A549 treated with Mapracorat at 1 μM for 4 hours (cell line): ENCODE measurements at places on chromosomes 16 and 17. TPM values are rescaled to one million over a fixed set of nuclear protein-coding genes. Genes with fewer than 3 reads are reported as not detected.

Gene MT1F
- total RNA-seq, result 17.4 to 29.3 TPM (median 19.9 TPM) in 5 replicates

Gene BIRC5
- total RNA-seq, result 102 to 105 TPM (median 103 TPM) in 5 replicates

Gene CES3
- 2.3 to 3.6 TPM (median 2.4 TPM) in 5 replicates for total RNA-seq

Gene CACNG1
- not detected in 5 replicates for total RNA-seq

Gene KRTAP17-1
- not detected in 5 replicates for total RNA-seq

Gene SKAP1
- 0.45 TPM in 1 of 5 replicates, not detected in the others for total RNA-seq

Gene TOX3
- total RNA-seq, result 0.11 to 0.42 TPM (median 0.27 TPM) in 5 replicates

Gene PPM1E
- 0.02 to 0.08 TPM (median 0.05 TPM) in 5 replicates for total RNA-seq

Gene KRTAP4-12
- not detected in 5 replicates for total RNA-seq

Gene DPEP3
- total RNA-seq, result not detected in 5 replicates

Gene NPIPB9
- total RNA-seq, result 0.88 to 2.5 TPM (median 1.5 TPM) in 5 replicates

Gene TPSG1
- not detected in 5 replicates for total RNA-seq

Gene TNFSF13
- total RNA-seq, result 0.70 to 1.2 TPM (median 1.0 TPM) in 5 replicates

Gene MRPS23
- total RNA-seq, result 163 to 240 TPM (median 179 TPM) in 5 replicates

Gene CCR7
- 0.94 to 1.3 TPM (median 1.2 TPM) in 5 replicates for total RNA-seq

Gene C16orf96
- total RNA-seq, result 0.03 to 0.06 TPM (median 0.05 TPM) in 3 of 5 replicates, not detected in the others

Gene DHRS7C
- not detected in 5 replicates for total RNA-seq

Gene VPS35
- 79.3 to 86.3 TPM (median 81.3 TPM) in 5 replicates for total RNA-seq

Gene METRNL
- 25.0 to 36.6 TPM (median 33.5 TPM) in 5 replicates for total RNA-seq

Gene ANKRD40CL
- not detected in 5 replicates for total RNA-seq

Gene SMIM36
- not detected in 5 replicates for total RNA-seq

Gene CALB2
- 4.5 to 8.0 TPM (median 5.4 TPM) in 5 replicates for total RNA-seq

Gene VWA3A
- 0.03 to 0.11 TPM (median 0.07 TPM) in 3 of 5 replicates, not detected in the others for total RNA-seq

Gene CLEC19A
- 0.11 to 0.32 TPM (median 0.19 TPM) in 4 of 5 replicates, not detected in the other for total RNA-seq

Gene PTX4
- total RNA-seq, result not detected in 5 replicates

Gene OR2C1
- not detected in 5 replicates for total RNA-seq
